ENCODE measurements at places on chromosomes 3 and 15. TPM values are rescaled to one million over a fixed set of nuclear protein-coding genes. Genes with fewer than 3 reads are reported as not detected.

Gene SLC9A9
- 20.5 TPM for total RNA-seq

Gene CCR8
- 1.8 TPM for total RNA-seq

Gene ZNF860
- 0.24 TPM for total RNA-seq

Gene MELTF
- total RNA-seq: 4.3 TPM

Gene TEX55
- not detected for total RNA-seq

DNA sequence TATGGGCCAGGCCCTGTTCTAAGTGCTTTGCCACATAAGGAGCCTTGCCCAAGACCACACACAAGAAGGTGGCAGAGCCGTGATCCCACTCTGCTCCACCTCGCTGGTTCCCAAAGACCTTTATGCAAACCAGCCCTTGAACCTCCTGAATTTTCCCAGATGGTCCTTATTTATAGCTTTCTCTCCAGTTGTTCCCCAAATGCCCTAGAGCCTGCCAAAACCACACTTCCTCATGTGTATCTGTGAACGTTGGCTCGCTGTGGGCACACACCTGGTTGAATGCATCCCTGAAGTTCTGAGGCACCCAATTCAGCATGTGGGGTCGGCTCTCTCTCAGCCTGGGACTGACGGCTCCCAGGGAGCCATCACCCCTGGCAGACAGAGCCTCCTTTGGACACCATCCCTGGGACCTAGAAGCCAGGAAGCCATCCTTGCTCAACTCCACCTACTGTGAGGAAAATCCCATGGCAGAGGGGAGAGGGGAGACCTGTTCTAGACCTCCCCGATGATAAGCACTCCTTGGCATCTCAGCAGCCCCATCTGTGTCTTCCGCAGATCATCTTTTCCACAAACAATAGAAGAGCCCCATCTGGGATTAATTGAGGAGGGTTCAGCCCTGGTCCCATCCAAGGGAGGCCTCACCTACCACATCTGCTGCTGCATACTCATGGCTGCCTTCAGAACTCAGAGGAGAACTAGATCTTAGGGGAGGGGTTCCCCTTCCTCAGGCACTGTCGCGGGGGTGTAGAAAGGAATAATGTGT is 42.3 kb upstream of the LIMD1 start:
- DNase-seq: no peak

DNA sequence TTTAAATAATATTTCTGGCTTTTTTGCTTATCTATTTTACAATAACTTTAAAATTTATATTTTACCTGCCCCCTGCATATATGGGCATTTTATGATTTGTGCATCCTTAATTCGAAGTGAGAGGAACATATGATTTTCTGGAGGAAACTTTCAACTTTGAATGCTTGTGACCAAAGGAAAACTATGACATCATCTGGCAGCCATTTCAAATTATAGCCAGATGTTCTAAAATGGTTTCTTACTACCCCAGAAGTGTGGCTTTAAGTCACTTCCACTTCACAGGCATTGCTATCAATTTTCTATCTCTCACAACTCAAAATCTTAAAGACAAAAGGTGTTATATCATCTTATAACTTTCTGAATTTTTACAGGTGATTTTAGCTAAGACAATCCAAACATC is 508.8 kb downstream of the RBMS3 start:
- no peak for DNase-seq

DNA sequence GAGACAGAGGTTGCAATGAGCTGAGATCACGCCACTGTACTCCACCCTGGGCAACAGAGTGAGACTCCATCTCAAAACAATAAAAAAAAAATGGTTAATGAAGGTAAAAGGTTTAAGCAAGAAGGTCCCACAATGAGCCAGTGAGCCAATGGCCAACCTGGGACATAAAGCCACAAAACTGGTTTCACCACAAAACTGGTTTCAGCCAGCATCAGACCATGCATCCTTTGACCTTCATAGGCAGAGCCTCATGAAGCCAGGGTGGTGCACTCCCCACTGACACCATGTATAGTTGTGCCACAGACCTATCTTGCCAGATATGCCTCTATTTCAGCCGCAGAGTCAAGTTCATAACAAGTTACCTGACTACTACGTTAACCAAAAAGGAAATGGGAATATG is 41.9 kb downstream of the SCAP start:
- DNase-seq: no peak

GRCh38 chr3:137202941-137203340 is 245.2 kb downstream of the IL20RB start:
- DNase-seq: no peak

DNA sequence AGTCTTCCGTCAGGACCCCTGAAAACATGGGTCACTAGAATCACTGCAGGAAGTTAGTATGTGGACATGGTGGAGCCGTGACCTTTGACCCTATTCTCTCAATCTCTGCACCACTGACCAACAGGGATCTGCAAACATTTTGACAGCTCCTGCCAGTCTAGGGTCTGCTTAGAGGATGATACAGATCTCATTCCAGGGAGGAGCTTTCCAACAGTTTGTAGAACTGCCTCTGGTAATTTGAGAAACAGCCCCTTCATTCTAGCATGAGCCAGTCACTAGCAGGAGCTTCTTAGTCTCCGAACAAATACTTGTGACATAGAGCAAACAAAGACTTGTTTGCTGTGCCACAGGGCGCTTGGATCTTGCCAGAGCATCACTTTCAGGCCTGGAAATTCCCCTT is 270.3 kb upstream of the CFAP20DC start:
- DNase-seq: no peak

- no peak for DNase-seq
Observed at GRCh38 chr3:101039285-101039684, 46.1 kb upstream of the ABI3BP start.

DNA sequence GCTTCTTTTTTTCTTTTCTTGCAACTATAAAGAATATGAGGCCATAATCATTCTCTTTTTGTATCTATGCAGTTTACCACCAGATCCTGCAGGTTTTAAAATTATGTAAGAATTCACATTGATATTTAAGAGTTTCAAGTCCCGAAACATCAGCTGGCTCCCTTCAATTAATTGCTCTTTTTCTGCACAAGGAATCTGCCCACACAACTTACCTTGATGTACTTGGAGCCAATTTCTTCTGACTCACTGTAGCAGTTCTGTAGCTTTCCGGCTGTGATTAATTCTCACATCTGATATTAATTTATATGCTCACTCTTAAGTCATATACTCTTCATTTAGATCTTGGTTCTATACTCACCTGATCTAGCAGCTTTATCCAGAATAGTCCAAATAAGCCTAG is 781.8 kb downstream of the CADM2 start:
- DNase-seq: no peak

DNA sequence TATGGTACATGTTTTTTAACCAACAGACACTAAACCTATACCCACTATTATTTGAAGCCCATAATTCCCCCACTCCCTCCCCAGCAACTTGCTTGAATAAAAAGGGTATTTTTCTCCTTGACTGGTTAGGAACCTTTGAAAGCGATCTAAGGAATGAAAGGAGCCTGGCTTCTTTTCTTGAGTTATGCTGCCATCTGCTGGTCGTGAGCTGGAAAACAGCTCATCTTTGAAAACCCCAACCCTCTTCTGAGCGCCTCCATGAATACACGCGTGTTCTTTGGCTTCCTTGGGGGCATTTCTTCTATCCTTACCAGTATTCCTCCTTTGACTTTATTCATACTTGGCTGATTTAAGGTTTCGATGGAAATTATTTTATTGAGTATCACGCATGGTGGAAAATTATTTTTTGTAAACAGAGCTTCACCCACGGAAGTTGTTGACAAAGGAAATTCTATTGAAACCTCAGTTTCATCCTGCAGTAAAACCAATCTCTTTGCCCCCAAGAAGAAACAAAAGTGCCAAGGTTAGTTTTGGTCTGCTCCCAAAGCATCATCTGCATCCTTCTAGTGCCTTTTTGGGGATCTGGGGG is 171.6 kb downstream of the SV2B start:
- DNase-seq: peak; percentile 86

DNA sequence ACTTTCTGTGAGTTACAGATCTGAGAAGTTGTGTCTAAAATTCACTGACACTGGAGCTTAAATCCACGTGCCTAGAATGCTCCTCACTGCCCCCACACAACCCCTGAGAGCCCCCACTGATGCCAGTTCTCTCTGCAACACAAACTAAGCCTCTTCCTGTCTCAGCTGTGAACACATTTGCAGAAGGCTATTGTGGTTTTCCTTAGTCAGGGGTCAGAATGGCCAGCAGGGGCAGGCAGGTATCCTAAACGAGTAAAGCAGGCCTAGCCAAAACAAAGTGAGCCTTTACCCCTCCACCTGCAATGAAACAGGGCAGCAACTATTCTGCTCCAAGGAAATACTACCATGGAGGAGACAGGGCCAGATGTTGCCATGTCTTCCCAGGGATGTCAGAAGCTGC is 78.6 kb downstream of the FHIT start:
- no peak for DNase-seq

- DNase-seq: no peak
Observed at GRCh38 chr15:21271566-21271965, 168.7 kb downstream of the POTEB3 start.

- DNase-seq: no peak
Observed at GRCh38 chr3:29291982-29292363, 11.1 kb downstream of the RBMS3 start.

DNA sequence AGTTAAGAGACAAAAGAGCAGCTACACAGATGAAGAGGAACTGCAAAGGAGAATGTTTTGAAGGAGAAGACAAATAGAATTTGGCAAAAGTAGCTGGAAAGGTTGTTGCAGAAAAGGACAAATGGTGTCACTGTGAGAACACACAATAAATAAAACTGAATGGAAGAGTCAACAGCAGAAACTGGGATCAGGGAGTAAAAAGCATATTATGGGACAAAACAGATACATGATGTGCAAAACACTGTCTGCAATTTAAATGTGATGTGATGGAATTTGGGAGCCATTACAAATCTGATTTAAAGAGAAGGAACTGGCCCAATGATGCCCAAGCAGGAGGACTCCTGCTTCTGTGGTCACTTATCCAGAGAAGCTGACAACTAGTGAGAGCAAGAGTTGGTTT is 46.1 kb downstream of the CD47 start:
- DNase-seq: no peak

DNA sequence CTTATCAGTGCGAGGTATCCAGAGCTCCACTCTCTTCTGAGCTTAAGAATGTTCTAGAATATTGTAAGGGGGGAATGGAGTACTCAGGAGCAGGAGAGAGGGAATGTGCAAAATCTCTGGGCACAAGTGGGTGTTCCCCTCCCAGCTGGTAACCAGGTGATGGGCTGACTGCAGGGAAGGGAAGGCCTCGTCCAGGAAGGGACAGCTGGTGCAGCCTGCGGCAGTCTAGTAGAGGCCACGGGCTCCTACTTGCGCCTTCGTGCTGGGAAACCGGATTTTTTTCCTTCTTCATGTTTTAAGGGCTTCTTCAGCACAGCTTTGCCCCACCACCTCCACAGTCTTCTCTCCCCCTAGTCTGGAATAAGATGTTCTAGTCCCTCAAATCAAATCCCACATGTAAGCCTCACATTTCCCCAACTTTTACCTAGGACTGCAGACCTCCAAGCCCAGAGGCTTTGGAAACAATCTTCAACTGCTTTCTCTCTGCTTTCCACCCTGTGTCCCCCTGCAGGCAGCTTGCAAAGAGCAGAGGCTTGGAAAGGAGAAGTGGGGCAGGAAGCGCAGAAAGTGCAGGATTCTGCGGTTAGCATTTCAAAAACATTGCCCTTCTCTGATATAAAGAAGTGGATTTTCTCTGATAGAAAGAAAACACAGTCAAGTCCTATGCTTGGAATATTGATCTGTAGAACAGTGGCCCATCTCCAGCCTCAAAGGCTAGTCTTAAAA is 11.9 kb upstream of the CGNL1 start:
- DNase-seq: no peak

GRCh38 chr3:55402886-55403609 is 84.1 kb downstream of the WNT5A start:
- no peak for DNase-seq

Data from thymus (tissue), 14 donors.